ENCODE measurements at places on chromosomes 1 and 21. TPM values are rescaled to one million over a fixed set of nuclear protein-coding genes. Genes with fewer than 3 reads are reported as not detected.

DNA sequence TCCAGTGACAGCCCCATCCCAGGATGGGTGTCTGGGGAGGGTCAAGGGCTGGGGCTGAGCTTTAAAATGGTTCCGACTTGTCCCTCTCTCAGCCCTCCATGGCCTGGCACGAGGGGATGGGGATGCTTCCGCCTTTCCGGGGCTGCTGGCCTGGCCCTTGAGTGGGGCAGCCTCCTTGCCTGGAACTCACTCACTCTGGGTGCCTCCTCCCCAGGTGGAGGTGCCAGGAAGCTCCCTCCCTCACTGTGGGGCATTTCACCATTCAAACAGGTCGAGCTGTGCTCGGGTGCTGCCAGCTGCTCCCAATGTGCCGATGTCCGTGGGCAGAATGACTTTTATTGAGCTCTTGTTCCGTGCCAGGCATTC, 24.2 kb downstream of the PCSK9 start:
- no peak for DNase-seq

Gene S100A7
- total RNA-seq, result not detected

GRCh38 chr1:106233511-106233910, 823.0 kb upstream of the PRMT6 start:
- no peak for DNase-seq

- DNase-seq, result no peak
Measured at GRCh38 chr1:156135930-156136871, 17.2 kb upstream of the SEMA4A start.

Gene FPGT
- total RNA-seq, result 3.9 TPM

DNA sequence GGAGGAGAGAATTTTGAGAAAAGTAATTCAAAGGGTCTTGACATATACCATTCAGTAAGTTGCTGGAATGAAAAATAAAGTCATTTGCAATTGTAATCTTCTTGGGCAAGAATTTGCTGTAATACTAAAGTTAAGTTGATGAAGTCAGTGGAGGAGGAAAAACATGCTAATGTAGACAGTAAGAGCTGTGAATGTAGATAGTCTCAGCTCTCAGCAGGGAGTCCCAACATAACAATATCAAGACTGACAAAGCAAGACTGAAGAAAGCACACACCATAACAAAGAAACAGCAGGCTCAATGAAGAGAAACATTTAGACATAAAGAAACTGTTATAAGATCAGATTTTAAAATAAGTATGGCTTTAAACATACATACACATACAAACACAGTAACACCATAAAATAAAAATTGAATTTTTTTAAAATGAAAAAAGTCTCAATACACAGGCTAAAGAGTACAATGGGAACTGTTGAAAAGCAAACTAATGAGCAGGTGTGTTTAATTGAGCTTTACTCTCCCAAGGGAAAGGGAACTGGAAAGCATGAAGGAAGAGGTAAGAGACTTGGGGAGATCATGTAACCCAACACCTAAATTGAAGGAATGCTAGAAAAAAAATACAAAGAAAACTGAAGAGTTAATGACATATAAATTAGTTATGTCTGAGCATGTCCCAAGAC, 336.3 kb upstream of the NCAM2 start:
- DNase-seq, result no peak

DNA sequence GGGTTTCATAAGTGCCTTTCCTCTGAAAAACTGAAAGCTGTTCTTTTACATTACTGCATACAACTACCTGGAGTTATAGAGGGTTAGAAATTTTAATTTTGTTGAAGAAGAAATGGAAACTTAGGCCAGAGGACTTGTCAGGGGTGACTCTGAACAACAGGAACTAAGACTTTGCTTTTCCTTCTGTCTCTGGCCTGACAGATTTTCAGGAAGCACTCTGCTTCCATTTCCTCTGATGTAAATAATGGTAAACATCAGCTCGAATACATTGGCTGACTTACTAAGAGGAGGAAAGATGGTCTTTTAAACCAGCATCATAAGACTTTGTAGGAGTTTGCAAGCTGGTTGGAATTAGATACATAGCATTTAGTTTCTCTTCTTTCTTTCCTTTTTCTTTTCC, 27.1 kb upstream of the PLEKHM2 start:
- no peak for DNase-seq

- DNase-seq, result no peak
Measured at GRCh38 chr1:93740601-93741031, 59.0 kb upstream of the BCAR3 start.

- DNase-seq, result no peak
Measured at GRCh38 chr1:12597792-12598191, 20.2 kb downstream of the DHRS3 start.

GRCh38 chr1:230068621-230068873, 1.5 kb downstream of the GALNT2 start:
- no peak for DNase-seq

DNA sequence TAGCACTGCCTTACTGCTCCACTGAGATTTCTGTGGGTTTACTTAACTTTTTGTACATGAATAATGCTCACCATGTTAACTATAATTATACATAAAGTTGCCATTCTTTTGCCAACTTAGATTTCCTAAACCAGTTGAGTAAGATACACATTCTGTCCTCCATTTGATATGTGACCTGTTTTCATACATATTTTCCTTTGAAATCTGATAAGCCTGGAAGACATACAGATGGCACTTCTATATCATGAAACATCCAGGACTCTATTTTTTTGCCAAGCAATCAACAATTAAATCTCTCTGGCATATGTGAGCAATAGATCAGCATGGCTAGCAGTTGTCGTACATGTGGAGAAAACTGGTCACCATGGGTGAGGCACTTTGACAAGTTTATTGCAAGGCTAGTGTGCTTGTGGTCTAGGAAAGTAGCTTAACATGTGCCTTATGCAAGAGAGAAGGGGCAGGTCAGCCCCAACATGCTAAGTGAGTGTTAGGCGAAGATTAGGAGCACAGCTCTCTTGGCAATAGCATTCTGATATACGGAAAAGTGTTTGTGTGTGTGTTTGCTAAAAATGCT, 14.2 kb downstream of the PRRX1 start:
- no peak for DNase-seq

- DNase-seq, result no peak
Measured at GRCh38 chr1:211549092-211549711, 29.8 kb downstream of the SLC30A1 start.

GRCh38 chr1:152107031-152107983, 7.9 kb downstream of the TCHH start:
- peak; percentile 56 for DNase-seq

GRCh38 chr1:162285149-162285561, 91.5 kb downstream of the SPATA46 start:
- DNase-seq, result no peak

Gene CFAP126
- total RNA-seq, result not detected

All from WTC11 (cell line).